ENCODE measurements at places on chromosomes 4 and X.

DNA sequence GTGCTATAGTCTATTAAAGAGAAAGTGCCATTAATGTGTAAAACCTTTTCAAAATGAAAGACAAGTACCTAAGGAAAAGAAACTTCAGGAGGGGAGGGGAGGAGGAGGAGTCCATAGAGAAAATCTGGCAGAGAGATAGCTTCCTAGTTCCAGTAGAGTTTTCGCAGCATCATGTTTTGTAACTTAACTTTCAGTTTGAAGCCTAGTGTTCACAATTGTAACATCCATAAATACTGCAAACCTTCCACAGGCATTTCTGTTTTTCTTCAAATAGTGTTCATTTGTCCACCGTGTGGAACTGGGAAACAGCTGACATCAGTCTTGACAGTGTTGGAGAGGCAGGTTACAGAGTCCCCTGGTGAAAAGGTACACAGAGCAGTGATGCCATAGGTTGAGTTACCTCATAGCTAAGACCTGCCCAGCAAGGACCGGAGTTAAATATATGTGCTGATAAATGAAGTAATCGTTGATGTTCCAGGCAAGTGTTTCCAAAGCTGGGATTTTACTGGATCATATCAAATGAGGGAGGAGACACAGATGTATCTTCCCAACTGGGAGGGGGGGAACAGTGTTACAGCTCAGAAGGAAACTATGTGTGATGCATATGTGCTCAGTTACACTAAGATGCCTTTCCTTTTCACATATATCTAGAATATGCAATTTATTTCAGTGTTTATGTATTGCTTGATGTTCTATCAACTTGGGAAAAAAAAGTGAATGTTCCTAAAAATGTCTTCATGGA, 369.5 kb upstream of the FAM241A start:
- no peak for DNase-seq

- no peak for DNase-seq
These were observed 81.3 kb downstream of the HMGN5 start for GRCh38 chrX:81120258-81120935.

- DNase-seq, result no peak
These were observed 89.3 kb downstream of the FRMPD4 start for GRCh38 chrX:12227412-12228041.

DNA sequence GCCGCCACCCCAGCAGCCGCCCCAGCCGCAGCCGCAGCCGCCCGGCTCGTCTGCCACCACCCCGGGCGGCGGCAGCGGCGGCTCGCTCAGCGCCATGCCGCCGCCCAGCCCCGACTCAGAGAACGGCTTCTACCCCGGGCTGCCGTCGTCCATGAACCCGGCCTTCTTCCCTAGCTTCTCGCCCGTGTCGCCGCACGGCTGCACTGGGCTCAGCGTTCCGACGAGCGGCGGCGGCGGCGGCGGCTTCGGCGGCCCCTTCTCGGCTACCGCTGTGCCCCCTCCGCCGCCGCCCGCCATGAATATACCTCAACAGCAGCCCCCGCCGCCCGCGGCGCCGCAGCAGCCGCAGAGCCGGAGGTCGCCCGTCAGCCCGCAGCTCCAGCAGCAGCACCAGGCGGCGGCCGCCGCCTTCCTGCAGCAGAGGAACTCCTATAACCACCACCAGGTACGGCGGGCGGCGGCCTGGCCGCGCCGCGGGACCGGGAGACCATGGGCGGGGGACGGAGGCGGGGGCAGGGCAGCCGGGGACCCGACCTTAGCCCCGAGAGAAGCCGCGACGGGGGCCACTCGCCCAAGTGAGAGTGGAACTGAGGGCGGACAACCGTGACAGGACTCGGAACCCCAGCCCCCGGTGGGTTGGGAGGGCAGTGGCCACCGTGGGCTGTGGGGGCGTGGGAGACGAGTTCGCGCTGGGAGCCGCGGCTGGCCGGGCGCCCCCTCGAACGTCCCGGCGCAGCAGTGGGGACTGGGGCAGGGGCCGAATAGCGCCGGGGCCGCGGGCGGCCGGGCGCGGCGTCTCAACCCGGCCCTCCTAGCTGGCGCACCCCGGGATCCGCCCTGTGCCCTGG, 1.8 kb downstream of the CPEB2 start:
- DNase-seq, result no peak

DNA sequence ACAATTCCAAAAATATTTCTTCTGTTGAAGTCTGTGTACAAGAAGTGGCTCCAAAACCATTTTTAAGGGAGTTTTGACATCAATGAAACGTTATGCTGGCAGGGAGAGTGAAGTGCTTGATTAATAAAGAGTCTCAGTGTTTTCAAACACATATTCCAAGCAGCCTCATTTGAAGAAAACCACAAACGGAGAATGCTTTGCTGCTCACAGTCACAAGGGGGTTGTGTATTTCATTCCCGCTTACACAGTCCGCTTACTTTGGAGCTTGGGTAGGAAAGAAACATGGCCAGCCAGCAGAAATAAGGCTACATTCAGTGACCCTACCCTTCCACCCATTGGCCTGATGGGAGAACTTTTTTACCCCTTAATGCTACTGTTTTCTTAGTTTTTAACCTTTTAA, 586.2 kb downstream of the RAB28 start:
- DNase-seq, result no peak

- DNase-seq, result no peak
These were observed 20.5 kb upstream of the CYBB start for GRCh38 chrX:37759351-37759750.

GRCh38 chr4:26108054-26108453, 194.0 kb downstream of the SMIM20 start:
- no peak for DNase-seq

- peak; percentile 54 for DNase-seq
These were observed 2.6 kb upstream of the ZNF674 start for GRCh38 chrX:46547857-46548256.

- DNase-seq, result no peak
These were observed 815.8 kb downstream of the TRIML1 start for GRCh38 chr4:188955066-188955465.

GRCh38 chrX:153687121-153688039, at the start of gene SLC6A8:
SLC6A8 (plus strand) TSS chrX:153687926; CDS start chrX:153688575, 649 bp downstream.
- peak; percentile 67 for DNase-seq

- DNase-seq, result no peak
These were observed 229.0 kb downstream of the UGT8 start for GRCh38 chr4:114827651-114828050.

- no peak for DNase-seq
These were observed 484.4 kb upstream of the NR3C2 start for GRCh38 chr4:148926276-148927260.

DNA sequence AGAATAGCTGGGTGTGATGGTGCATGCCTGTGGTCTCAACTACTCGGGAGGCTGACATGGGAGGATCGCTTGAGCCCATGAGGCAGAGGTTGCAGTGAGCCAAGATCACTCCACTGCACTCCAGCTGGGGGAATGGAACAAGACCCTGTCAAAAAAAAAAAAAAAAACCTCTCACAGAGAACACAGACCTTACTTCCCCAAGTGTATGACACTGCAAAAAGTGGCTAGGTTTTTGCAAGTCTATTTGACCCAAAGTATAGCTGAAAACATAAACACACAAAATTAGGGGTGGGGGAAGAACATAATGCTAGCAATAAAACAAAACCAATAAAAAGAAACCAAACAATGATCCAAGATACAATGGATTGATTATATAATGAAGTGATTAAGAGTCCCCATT, 6.7 kb downstream of the LAMP2 start:
- DNase-seq, result no peak

DNA sequence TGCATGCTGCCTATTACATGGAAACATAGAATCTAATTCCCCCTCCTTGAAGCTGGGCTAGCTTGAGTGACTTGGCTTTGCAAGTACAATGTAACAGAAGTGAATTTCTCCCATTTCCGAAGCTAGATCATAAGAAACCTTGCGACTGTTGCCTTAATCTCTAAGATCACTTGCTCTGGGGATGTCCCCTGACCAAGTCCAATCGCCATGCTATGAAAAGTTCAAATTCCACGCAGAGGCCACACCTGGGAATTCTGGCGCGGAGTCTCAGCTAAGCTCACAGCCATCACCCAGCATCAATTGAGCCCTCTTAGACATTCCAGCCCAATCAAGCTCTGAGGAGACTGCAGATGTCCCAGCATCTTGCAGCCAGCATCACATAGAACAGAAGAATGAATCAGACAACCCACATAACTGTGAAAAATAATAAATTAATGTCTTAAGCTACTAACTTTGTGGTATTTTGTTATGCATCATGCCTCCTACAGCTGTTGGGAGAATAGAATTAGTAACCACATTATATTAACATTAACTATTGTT, 27.0 kb downstream of the GPM6A start:
- no peak for DNase-seq

DNA sequence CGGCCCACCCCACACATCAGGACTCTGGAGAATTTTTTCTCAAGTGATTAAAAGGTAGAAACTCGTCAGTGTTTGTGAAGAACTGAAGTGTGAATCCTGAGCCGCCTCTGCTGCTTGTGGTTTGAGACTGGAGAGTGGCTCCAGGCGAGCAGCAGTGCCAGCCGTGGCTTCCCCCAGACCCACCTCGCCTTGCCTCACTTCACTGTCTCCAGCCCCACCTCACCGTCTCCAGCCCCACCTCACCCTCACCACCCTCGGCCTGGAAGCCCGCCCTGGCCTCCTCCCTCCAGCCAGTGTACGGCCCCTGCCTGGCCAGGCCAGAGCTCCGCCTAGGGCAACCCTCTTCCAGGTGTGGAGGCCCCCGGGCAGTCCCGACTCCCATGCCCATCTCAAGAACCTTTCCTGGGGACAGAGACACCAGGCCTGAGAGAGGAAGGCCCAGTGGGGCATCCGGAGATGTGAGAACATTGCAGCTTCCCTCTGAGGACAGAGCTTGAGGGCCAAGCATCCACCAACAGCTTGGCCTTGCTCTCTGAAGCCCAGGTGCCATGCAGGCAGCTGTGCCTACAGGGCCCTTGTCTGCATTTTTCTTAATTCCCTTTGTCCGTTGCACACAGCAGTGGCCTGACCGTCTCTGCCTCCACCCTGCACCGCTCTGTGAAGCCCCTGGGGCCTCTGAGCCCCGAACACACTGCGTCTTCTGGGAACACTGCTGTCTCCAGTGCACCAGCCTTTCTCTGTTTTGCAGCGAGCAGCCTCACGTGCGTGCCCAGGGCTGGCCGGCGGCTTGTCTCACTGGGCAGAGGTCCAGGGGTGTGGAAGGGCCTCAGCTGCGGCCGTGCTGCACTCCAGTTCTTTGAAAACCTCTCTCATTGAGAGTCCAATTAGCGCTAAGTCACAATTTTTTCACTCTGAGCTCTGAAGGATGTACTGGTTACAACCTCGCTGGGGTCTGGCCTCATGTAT, 13.8 kb downstream of the SH3BP2 start:
- no peak for DNase-seq

GRCh38 chr4:149801416-149801815, 14.2 kb downstream of the IQCM start:
- no peak for DNase-seq

DNA sequence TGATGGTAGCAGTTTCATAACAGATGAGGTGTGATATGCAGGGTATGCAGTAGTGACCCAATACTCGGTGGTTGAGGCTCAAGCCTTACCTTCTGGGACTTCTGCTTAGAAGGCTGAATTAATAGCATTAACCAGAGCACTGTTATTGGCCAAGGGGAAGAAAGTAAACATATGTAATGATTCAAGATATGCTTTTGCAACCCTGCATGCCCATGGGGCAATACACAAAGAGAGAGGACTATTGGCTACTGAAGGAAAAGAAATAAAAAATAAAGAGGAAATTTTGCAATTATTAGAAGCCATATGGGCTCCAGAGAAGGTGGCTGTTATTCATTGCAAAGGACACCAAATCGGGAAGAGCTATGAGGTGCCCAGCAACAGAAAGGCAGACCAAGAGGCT, 8.7 kb downstream of the GAGE10 start:
- DNase-seq, result no peak

- no peak for DNase-seq
These were observed 32.2 kb upstream of the CCSER1 start for GRCh38 chr4:90095000-90095399.

- DNase-seq, result no peak
These were observed 100.3 kb downstream of the SORBS2 start for GRCh38 chr4:185711726-185712125.

- DNase-seq, result no peak
These were observed 68.6 kb downstream of the PRSS12 start for GRCh38 chr4:118284169-118284568.

DNA sequence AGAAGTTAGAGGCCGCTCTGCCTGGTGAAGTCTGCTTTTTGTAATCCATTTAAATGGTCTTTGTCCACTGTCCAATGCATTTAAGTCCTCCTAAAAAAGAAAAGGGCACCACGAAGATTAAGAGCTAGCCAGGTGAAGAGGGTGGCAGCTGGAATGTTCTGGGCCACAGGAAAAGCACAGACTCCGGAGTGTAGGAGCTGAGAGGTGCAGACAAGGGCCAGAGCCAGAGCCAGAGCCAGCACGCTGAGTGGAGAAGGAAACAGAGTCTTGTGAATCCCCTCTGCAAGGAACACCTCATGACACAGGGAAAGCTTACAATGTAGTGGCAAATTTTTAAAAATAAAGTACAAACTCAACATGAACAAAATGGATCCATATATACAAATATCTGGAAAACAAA, 83.6 kb downstream of the TSPAN5 start:
- DNase-seq, result no peak

DNA sequence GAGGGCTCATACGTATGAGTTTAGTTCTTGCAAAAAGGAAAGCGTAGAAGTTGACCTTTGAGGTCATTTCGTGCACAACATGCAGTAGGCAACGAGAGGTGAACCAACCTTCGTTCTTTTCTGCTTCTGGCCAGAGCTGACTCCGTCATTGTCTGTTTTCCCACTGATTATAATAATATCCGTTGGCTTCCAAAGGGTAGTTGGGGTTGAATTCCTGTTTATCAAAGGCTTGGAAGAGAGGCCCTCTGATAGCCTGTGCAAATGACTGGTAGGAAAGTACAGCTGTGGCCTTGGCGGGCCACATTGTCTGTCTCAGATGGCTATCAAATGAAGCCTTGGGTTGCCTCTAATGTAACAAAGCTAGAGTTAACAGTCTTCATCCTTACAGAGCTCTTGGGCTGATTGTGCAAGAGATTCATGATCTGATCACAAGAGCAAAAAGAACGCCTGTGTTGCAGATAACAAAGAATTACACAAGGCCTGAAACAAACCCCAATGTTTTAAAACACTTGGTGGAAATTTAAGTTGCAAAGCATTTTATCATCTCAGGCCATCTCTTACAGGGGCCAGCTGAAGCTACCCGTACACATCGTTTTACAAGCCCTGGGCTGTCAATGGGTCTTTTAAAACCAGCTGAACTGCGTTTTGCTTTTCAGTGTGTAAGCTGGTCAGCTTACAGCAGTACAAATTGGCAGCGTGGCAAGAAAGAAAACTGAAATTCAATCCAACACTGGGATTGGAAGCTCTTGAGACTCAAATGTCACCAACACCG, 46.1 kb upstream of the FAM9C start:
- DNase-seq, result no peak

All from A549 (cell line).